NCI-H1092 (cell line): ENCODE measurements at places on chromosomes 7 and 10.

DNA sequence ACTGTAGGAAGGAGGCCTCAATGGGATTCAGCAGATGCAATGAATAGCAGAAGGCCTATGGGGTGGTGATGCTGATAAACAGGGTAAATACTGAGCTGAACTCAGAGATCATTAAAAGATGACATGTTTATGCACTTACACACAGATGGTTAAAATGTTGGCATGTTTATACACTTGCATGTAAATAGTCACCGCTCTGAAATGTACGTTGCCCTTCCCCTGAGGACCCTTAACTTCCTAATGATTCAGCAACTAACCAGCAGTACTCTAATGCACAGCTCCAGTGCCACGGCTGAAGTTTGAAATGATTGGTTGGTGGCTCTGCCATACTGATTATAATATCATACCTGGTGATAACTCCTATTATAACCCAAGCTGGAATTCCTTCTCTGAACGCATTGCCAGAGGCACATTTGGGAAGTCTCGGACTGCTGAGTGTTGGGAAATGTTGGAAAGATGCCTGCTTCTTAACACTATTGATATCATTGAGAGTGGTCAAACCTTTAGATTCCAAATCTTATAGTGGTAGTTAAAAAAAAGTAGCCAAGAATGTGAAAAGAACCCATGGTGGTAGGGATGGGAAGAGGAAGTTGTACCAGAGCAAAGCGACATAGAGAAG, 3.7 kb upstream of the CAV1 start:
- DNase-seq = no peak

GRCh38 chr10:93541402-93542357, 24.8 kb upstream of the FFAR4 start:
- DNase-seq = no peak

GRCh38 chr7:50164559-50165170, 71.6 kb upstream of the ZPBP start:
- no peak for DNase-seq

GRCh38 chr7:23108995-23109394, 3.4 kb downstream of the KLHL7 start:
- DNase-seq = no peak

GRCh38 chr10:132463333-132464255, 66.6 kb downstream of the PWWP2B start:
- DNase-seq = no peak

DNA sequence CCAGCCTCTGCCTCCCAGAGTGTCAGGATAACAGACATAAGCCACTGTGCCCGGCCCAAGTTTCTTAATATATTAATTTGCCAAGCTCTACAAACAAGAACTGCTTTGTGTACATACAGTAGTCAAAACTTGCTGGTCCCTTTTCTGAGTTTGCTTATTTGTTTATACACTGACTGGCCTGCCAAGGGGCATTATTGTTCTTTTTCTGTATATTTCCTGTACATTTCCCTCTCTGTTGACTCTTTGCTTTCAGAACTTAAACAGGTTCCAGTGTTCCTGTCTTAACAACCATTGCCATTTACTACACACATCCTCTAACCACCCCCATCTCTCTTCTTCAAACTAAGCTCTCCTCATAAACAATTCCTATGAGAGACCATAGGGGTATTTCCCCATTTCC, 61.5 kb upstream of the RPA3 start:
- DNase-seq = no peak

DNA sequence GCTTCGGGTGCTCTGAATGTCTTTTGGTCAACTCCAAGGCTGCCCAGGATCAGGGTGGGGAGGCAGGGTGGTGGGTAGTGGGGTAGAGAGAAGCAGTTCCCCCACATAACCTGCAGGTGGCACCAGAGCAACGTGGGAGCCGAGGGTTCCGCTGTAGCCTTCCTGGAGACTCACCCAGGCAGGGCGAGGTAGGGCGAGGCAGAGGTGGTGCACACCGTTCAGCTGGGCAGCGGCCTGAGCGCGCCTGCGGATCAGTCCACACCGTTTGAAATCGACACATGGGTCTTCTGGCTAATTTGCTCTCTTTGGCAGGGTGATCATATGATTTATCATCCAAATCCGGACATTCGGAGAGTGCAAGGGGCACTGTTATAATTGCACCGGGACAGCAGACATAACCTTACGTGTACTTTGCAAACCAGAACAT, 41.4 kb upstream of the MAP3K8 start:
- peak; percentile 50 for DNase-seq

DNA sequence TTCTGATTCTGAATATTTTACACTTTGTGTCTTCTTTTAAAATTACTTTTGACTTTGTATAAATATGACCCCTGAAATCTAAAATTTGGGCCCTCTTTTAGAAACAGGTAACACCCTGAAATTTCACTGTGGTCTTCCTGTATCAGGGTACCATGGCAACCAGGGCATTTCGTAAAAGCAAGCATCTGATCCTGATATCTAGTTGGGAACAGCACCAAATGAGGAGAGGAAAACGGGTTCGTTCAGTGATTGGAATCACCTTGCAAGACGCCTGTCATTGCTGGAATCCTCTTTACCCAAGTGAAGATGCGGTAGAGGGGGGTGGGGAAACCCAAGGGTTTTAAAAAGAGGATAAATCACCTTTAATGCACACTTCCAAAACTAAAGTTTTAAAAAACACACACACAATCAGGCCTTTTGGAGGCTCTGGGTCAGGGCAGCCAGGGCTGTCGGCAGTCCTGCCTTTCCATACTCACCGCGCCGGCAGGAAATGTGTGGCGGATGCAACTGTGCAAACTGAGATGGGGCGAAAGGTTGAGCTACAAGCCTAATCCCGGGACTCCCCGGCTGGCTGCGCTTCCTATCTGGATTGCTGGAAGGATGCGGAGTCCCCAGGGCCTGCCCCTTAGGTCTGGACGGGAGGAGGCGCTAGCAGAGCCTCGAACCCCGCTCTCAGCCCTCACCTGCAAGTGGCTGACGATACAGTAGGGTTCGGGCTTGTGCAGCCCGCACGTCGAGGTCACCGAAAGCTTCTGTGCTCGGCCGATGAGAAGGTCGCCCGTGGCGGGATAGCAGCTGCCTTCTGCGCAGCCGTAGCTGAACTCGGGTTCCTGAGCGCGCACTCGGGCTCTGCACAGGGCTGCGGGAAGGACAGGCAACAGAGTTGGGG, 1.8 kb downstream of the LAMB1 start:
- DNase-seq = no peak

- DNase-seq = no peak
These were observed 565.7 kb downstream of the TCERG1L start for GRCh38 chr10:130745821-130746220.

- DNase-seq = no peak
These were observed 7.7 kb downstream of the CTBP2 start for GRCh38 chr10:125152450-125153368.

- no peak for DNase-seq
These were observed 135.8 kb upstream of the GPR26 start for GRCh38 chr10:123530166-123530870.

- DNase-seq = no peak
These were observed 266.7 kb upstream of the INHBA start for GRCh38 chr7:41969561-41970105.

DNA sequence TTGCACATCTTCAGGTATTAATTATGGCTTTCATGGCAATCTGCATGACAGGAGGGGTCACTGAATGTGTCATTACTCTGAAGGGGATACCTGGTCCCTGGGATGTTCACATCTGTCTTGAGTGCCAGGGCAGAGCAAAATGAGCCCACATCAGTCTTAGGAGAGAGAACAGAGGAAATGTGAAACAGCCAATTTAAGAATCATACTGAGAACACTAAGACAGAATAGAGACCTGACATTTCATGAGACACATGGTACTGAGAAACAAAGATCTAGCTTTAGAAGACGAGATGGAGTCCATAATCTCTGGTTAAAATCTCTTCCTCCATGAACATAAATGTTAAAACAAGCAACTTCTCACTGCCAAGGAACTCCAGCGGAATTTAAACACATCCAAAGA, 34.1 kb upstream of the FZD1 start:
- no peak for DNase-seq

DNA sequence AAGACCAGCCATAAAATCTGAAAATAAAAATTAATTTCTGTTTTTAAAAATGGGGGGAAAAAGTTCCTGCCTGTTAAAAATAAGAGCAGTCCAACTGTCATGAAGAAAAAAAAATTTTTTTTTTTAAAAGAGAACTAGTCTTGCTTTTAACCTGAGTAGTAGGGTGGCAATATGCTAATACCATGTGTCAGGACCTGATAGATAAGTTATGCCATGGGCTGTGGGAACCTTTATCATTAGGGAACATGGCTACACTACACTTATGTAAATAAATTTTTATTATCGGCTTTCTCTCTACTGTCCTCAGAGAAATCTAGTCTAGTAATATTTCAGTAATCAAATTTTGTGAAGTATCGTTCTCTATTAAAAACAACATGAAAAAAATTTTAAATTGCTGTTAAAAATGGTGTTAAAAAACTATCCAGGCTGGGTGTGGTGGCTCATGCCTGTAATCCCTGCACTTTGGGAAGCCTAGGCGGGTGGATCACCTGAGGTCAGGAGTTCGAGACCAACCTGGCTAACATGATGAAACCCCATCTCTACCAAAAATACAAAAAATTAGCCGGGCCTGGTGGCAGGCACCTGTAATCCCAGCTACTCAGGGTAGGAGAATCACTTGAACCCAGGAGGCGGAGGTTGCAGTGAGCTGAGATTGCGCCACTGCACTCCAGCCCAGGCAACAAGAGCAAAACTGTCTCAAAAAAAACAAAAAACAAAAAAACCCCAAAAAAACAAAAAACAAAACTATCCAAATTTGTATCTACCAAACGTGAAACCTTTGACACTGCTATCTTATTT, 20.7 kb downstream of the NT5C3A start:
- DNase-seq = no peak

DNA sequence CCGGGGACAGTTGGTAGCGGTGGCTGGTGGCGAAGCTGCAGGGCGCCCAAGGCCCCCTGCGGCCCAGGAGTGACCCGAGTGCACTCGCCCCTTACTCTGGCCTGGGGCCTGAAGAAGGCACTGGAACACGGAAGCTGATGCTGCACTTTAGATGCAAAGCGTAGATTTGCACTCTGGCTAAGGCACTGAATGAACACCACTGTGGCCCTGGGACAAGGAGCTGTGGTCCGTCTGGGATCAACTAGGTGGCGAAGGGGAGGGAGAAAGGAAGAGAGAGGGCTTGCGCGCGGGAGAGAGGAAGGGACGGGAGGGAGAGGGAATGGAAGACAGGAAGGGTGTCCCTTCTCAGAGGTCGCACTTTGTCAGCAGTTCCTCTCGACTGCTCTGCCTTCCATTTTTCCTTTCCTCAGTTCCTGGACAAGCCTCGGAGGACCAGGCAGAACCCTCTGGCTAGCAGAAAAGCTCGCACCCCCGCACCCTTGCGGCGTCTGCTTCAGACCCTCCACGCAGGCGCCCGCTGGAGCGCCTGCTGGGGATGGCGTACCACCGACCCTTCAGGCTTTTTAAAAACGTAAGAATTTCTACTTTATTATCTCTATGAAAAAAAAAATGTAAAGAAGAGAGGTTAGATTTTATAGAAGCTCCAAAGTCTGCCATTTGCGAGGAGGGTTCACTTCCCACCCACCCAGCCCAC, 1.2 kb downstream of the FERD3L start:
- no peak for DNase-seq

GRCh38 chr10:33100781-33101391, 142.9 kb upstream of the ITGB1 start:
- no peak for DNase-seq

DNA sequence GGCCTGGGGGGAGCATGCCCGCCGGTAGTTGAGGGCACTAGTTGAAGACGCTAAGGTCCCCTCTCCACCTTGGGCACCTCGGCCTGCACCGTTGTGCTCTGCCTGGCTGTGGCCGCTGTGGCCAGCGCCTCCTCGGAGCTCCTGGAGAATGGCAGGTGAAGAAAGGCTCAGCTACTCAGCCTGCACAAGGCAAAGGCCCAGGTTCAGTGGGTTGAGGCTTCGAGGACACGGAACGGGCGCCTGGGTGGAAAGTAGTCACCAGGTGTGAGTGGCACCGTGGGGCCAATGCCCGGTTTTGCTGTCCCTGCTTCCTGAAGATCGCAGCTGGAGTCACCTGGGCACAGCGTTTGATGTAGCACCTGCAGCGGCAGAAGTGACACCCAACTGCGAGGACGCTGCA, 12.4 kb upstream of the ZNF716 start:
- DNase-seq = no peak

DNA sequence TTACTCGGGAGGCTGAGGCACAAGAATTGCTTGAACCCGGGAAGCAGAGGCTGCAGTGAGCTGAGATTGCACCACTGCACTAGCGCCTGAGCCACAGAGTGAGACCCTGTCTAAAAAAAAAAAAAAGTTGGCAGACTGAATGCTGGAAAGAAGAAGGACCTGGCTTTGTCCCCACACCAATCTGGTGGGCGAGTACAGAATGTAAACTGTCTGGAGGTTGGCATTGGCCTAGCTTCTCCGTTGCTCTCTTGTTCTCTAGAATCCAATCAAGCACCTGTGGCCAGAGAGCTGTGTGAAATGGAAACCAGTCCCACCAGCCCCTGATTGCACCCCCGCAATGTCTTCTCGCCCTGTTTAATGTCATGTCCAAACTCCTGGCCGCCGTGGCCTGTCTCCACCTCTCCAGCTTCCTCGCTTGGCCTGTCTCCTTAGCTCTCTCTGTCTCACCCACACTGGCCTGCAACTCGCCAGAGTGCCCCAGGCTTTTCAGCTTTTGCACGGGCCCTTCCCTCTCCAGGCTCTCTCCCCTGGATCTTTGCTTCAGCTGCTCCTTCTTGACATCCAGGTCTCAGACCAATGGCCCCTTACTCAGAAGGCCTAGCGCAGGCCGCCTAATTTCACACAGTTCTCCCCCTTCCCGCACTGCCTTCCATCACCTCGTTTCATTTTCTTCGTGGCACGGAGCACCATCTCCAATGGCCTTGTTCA, 670 bp upstream of the AGK start:
- DNase-seq = no peak

GRCh38 chr10:124728830-124729661, 15.1 kb downstream of the FAM53B start:
- DNase-seq = no peak
